ENCODE measurements at places on chromosomes 1 and 21.

DNA sequence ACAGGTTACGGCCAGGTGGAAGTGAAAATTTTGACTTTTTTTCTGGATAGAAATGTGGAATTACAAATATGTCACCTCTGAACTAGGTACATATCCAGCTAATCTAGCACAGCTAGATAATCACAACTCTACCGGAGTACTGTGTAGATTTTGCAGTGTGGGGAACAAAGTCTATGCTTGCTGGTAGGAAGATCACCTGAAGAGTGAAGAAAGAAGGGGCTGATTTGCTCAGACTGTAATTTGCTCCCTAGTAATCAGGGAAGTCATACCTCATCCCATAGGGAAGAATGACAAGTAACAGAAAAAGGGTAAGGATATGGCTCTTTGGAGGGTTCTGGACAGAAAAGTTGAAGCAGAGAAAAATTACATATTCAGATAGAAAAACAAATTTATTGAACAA, 319.6 kb upstream of the TMPRSS15 start:
- DNase-seq = no peak

- DNase-seq = no peak
Measured at GRCh38 chr1:55503663-55504305, 288.6 kb upstream of the USP24 start.

- DNase-seq = no peak
Measured at GRCh38 chr21:21457077-21457476, 458.9 kb downstream of the NCAM2 start.

- no peak for DNase-seq
Measured at GRCh38 chr1:180160357-180160756, 5.7 kb downstream of the QSOX1 start.

GRCh38 chr1:21778405-21778727, 4.6 kb downstream of the USP48 start:
- DNase-seq = no peak

Measured in right lung (tissue), 10 donors.